CD4-positive, alpha-beta T cell treated with Interleukin-2 at 100 ng/mL for 4 hours (primary cell): ENCODE measurements at places on chromosomes 12 and 14.

- DNase-seq = no peak
Measured at GRCh38 chr14:76690502-76691105, 70.7 kb upstream of the VASH1 start.

- peak; percentile 24 for DNase-seq
Measured at GRCh38 chr14:106209755-106210154, 683.4 kb downstream of the TMEM121 start.

DNA sequence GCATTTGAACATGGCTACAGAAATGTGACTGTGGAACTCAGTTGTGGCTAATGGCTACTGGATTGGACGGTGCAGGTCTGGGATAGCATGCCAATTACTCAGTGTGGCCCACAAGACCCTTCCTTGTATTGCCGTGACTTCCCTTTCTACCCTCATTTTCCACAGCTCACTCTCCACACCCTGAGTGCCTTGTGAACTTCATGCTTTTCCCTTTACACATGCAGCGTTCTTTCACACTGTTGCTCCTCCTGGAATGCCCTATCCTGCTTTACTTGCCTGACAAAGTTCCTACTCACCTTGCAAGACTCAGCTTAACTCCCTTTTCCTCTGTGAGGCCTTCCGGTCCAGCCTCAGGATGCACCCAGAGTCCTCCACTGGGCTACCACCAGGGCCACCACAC is 46.8 kb upstream of the MAX start:
- no peak for DNase-seq

GRCh38 chr12:85092814-85093370 is 56.7 kb downstream of the LRRIQ1 start:
- DNase-seq = no peak

DNA sequence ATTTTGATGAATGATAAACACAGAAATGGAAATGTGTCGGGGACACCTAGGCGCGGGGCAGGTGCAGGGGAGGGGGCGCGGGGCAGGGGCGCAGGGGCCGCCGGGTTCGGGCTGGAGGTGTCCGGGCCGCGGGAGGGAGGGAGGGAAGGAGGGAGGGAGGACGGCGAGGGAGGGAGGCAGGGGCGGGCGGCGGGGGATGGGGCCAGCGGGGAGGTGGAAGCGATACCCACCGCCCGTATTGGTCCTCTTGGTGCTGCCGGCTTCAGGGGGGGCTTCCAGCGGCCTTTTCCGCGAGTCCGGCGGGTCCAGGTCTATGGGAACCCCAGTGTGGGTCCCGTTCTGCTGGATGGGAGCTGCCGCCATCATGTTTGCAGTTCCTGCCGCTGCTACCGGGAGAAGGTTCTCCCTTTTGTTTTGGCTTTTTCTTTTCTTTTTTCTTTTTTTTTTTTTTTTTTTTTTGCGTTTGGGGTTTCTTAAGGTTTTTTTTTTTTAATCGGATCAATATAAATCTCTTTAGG is 703 bp downstream of the NOVA1 start:
- no peak for DNase-seq

- DNase-seq = no peak
Measured at GRCh38 chr12:26317942-26318575, 122.7 kb downstream of the SSPN start.

DNA sequence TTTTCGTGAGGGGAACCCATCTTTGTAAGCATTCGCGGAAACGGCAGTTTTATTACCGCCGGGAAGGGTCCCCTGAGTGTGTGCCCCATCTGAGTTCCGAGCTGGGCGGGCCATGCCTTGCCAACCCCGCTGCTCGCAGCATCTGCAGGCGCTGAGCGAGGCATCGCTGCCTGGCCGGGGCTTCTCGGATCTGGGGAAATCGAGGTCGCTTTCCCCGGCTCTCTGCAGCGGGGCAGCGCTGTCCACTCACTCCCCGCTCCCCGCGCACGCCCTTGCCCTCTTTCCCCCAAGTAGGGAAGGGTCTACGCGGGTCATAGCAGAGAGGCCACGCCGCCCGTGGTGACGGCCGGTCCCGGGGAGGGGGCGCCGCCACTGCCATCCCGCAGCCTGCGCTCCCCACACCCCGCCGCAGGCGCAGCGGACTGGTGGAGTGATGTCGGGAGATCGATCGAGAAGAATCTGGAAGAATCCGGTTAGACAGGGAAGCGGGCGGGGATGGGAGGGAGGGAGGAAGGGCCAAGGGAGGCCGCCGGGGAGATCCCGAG is 507 bp upstream of the FKBP4 start:
- no peak for DNase-seq

DNA sequence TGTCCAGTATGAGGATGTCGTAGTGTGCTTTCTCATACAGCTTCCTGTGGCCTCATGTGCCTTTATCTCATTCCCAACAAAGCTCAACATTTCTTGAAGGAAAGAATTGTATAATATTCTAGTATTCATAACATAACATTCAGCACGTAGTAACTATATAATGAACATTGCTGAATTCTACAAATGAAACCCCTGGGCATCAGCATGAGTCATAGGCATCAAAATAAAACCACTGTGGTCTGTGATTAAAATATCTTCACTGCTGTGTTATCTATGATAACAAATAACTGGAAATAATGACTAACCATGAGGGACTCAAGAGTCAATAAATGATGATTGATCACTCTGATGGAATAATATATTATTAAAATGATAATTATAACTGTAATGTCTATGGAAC is 255.2 kb downstream of the EMP1 start:
- DNase-seq = no peak

DNA sequence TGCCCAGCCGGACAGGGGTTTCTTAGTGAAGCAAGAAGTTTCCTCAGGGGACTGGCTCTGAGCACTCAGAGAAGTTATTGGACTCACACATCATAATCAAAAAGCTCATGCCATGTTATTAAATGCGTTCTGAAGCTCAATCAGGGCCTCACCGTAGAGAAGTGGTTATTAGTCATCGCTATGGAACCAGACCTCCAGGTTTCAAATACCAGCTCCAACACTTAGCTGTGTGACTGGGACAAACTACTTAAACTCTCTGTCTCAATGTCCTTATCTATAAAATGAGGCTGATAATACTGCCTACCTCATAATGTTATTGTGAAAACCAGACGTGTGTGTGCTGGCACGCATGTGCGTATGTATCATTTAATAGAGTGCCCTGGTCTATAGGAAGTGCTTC is 7.3 kb downstream of the STAT6 start:
- DNase-seq = no peak

GRCh38 chr14:64950889-64951288 is 8.3 kb upstream of the GPX2 start:
- DNase-seq = no peak

DNA sequence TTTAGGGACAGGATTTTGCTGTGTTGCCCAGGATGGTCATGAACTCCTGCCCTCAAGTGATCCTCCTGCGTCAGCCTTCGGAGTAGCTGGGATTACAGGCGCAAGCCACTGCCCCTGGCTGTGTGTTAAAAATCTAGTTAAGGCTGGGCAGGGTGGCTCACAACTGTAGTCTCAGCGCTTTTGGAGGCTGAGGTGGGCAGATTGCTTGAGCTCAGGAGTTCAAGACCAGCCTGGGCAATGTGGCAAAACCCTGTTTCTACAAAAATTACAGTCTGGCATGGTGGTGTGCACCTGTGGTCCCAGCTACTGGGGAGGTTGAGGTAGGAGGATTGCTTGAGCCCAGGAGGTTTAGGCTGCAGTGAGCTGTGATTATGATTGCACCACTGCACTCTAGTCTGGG is 9.2 kb downstream of the DDIT3 start:
- no peak for DNase-seq

DNA sequence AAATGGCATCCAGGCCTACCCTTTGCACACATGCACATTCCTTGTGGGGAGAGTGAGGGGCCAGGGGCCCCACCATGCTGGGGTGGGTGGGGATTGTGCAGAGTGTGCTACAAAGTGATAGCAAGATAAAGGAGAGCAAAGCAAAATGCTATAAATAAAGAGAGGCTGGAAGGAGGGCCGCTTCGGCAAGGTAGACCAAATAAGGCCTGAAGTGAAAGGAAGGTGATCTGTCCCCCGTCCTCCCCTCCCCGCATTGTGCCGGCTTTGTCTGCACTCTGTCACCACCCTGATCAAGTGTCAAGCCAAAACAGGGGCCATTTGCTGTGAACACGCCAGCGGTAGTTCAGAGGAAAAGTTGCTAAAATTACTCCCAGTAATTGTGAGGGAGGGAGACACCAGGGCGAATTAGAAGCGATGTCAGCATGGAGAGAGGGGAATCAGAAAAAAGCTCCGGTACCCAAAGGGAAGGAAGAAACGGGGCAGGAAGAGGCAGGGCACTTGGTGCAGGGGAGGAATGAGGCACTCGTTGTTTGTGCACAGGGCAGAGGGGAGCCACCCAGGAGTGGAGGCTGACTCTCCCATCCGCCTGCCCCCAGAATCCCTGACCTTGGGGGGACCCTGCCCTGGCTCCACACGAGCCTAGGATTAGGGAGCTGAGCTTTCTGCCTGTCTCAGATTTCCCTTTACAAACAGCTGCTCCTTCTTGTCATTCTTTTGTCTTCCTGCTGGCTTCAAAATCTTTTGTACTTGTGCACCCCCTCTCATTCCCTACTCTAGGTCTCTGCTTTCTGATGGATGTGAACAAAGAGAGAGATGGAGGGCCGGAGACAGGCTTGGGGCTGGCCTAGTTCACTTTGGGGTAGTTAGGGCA is 2.9 kb upstream of the MYH7 start:
- DNase-seq = no peak

GRCh38 chr14:104514156-104514848 is 65.3 kb upstream of the C14orf180 start:
- DNase-seq = no peak

GRCh38 chr12:81722004-81722403 is 37.1 kb downstream of the PPFIA2 start:
- no peak for DNase-seq

GRCh38 chr12:52260361-52261207 is 13.9 kb upstream of the KRT86 start:
- no peak for DNase-seq
